Activated CD8-positive, alpha-beta memory T cell treated with anti-CD3 and anti-CD28 coated beads for 4 hours (primary cell): ENCODE measurements at places on chromosomes 3 and 15.

- DNase-seq: no peak
Measured at GRCh38 chr15:22257047-22258008, 177.0 kb downstream of the OR4M2 start.

DNA sequence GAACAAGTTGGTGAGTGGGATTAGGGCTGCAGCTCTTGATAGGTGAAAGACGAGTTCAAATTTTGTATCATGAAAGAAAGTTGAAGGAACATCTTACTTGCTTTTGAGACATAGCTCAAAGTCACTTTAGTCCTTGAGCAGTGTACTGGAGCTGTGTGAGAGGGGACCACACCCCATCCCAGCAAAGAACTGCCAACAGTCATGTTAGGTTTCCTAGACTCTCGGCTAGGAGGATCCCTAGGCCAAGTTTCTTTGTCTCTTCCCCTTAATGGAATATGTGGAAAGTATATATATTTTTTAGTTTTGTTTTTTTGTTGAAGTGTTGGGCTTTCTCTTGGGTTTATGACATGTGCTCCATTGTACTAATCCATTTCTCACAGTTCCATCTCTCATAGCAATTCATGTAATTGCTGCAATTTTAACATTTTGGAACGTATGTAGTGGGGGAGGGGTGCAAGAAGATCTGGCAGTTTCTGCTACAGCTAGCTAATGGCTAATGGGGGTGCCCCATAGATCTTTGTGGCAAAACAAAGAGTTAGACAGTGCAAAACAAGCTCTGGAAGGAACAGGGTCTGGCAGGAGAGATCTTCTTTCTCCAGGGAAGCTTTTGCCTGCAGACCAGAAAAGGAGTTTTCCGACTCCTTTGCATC, 25.1 kb downstream of the TLNRD1 start:
- DNase-seq: no peak

DNA sequence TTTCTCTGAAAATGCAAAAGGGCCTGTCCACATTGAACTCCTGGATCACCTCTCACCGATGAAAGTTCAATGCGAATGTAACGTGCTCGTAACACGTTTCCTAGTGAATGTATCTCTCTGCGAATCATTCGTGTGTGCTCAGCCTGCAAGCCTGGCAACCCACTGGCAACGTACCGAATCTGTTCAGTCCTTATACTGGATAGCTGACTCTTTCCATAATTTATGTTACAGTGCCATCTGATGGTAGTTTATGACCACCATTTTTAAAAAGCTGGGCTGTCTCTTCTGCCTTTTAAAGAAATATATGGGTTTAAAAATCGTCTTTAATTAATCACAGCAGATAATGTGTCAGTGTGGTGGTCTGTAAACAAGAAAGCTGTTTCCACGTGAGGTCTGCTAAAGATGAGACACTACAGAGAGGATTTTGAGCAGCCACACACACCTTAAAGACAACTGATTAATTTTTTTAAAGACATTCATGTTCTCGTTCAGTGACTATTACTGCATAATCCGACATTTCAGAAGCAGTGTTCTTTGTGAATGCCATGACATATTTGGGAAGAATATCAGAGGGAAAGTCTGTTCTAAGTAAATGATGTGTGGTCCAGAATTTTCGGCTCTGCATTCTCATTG, 69.4 kb upstream of the FOXP1 start:
- DNase-seq: no peak

- DNase-seq: no peak
Measured at GRCh38 chr15:31471731-31472430, 145.2 kb downstream of the KLF13 start.

DNA sequence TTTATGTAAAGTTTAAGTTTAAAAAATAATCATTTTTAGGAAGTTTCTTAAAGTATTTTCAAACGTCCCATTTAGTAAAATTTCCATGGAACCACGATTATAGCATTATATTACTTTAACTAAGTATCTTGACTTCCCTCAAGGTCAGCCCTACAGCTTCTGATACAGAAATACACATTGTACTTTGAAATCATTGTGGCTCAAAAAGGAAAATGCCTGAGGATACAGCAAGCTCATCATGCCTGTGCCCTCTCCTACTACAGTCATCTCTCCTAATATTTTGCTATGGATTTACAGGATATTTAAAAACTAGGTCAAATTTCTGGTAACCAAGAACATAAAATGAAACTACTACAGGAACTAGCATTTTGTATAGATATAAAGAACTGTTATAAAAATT, 51.8 kb downstream of the GBE1 start:
- no peak for DNase-seq

GRCh38 chr3:129592381-129593131, 13.9 kb downstream of the PLXND1 start:
- no peak for DNase-seq

DNA sequence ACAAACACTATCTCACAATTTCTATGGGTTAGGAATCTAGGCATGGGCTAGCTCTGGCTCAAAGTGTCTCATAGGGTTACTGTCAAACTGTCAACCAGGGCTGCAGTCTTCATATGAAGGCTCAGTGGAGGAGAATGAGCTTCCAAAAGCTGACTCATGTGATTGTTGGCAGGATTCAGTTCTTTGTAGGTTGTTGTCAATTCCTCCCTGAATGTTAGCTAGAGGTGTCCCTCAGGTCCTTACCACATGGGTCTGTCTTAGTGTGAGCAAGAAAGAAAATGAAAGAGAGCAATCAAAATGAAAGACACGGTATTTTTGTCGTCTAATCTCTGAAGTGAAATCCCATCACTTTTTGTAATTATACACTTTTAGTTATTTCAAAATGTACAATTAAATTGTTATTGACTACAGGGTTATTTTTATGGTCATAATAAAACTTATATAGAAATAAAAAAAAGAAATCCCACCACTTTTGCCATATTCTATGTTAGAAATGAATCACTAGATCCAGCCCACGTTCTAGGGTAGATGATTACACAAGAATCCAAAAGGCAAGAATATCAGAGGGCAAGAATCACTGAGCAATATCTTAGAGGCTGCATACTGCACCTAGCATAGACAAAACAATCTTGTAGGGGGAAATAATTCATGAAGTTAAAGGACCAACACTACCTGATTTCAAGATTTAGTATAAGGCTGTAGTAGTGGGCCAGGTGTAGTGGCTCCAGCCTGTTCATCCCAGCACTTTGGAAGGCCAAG, 8.4 kb downstream of the ACSBG1 start:
- DNase-seq: no peak

DNA sequence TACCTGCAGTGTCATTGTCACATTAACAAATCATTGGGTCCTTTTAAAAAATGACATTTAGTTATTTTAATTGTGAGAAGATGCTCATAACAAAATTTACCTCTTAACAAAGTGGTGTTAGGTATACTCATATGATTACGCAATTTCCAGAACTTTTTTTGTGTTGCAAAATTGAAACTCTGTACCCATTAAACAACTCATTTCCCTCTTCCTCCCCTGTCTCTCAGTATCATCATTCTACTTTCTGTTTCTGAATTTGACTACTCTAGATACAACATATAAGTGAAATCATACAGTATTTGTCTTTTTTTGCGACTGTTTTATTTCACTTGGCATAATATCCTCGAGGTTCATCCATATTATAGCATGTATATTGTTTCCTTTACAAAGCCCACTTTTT, 58.7 kb upstream of the CHST2 start:
- no peak for DNase-seq

- DNase-seq: no peak
Measured at GRCh38 chr3:148791920-148792319, 35.7 kb upstream of the CPB1 start.

DNA sequence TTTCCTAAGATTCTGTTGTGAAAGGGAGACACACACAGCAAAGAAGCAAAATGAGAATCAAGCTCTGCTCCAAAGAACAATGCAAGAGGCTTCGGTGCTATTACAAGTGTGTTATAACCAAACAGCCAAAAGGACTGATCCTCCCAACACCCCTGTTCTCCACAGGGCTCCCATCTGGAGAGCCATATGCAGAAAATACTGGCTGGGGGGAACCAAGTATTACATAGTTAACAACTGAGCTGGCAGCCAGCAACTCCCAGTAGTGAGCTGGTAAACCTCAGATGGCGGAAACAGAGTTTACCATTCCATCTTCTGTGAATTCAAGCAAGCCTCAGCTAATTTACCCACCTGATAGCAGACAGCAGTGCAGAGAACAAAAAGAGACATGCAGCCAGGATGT, 156.4 kb downstream of the NTRK3 start:
- DNase-seq: no peak

DNA sequence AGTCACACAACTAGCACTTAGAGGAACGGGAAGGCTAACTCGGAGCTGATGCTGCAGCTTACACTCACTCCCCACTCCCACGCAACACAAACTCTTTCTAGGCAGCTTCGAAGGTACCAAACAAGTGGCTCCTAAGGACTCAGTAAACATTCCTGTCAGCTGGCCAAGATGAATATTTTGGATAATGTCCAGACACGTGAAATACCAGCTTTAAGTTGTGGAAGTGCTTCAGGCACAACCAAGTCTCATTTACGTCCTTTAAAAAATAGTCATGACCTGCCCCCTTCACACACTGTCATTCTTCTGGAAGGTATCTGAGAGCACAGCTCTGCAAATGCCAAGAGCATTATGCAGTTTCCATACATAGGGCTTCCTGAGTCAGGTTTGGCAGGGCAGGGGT, 1005.9 kb upstream of the CFAP20DC start:
- no peak for DNase-seq

- no peak for DNase-seq
Measured at GRCh38 chr3:190886945-190887344, 24.5 kb upstream of the GMNC start.

DNA sequence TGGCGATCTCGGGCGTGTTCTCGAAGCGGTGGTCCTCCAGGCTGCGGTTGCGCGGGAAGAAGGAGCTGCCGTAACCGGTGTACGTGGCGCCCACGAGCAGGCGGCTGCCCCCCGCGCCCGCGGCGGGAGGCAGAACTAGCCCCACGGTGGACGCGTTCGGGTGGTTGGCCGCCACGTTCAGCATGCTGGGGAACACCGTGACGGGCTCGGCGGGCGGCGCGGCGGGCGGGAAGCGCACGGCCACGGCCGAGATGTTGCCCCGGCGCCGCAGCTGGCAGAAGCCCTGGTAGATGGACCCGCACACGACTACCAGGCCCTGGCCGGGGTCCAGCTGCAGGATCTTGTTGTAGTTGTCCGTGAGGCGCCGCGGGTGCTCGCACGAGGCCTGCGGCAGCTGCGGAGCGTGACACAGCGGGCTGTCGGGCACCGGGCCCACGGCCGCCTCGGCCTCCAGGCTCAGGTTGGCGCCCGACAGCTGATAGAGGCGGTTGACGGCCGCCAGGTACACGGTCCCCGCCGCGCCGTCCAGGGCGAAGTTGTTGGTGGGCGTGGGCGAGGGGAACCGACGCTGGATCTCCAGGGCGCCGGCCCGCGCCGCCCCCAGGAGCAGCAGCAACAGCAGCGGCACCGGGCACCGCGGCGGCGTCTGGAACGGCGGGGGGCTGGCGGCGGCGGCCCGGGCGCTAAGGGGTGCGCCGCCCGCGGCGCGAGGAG, 397 bp downstream of the PLXND1 start:
- no peak for DNase-seq

DNA sequence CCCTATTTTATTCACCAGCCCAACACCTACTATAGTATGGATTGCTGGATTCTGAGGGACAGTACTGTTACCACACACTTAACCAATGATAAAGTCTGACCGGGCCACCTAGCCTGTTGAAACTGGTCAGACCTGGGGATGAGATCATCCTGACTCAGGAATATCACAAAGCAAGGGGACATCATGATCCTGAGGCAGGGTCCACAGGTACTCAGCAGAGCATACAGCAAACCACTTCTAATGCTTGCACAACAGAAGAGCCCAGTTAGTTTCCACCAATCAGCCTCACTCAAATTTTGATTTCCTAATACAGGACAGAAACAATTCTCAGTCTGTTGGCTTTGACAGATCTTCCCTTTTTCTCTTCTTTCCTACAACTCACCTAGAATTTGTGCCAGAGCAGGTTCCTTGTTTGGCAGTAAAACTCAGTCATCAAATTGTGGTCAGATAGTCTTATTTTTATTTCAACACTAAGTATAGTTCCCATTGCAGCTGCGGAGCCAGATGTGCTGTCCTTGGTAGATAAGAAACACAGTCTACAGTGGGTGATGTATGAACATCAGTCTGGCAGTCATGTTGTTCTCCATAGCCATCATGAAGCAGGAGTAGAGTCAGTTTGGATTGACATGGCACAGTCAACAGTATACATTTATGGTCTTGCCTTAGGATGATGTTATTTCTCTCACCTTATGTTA, 90.1 kb upstream of the PRR23C start:
- DNase-seq: no peak

DNA sequence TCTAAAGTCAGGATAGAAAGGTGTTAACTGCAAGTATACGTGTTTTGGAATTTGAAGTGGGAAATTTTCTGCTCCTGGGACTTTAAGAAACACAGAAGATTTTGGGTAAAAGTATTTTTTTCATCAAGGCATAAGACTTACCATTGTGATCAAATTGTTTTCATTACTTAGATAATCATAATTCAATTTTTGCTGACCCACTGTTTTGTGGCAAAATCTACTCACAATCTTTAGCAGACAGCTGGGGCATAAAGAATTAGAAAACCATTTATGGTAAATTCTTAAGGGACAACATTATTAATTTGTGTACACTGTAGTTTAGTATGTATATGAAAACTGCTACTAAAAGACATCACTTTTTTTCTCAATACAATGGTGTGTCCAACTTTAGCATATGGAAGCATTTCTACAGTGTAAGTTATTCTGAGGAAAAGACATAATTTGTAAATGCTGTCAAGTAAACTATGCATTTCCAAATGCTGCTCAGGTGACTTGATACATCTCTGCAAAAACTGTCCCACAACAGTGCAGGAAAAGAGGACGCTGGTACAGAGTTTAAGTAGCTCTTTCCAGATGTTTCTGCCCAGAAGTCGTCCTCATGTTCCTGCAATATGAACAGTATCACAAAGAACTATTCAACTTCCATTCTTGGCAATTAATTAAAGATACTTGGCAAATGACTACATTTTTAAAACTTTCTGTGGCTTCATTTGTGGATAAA, 52.3 kb downstream of the THSD4 start:
- no peak for DNase-seq

DNA sequence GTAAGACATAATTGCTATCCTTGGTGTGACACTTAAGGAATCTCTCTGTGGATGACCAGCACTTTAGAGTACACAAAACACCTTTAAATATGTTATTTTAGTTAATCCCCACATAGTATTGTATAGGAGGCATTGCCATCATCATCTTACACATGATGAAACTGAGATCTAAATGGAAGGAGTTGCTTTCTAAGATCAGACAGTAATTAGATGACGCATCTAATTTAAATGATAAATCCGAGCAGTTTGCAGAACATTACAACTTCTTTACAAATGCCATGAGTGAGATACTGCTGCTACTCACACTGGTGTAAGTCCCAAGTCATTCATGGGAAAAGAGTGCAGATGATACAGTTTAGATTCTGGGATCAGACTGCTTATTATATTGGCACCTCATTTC, 431.9 kb downstream of the MFSD1 start:
- no peak for DNase-seq
